ENCODE measurements at places on chromosomes 12 and 14.

GRCh38 chr14:24083462-24083861, 10.6 kb upstream of the PCK2 start:
- DNase-seq, result no peak

- DNase-seq, result no peak
These were observed 127.4 kb downstream of the CRADD start for GRCh38 chr12:93804392-93805179.

DNA sequence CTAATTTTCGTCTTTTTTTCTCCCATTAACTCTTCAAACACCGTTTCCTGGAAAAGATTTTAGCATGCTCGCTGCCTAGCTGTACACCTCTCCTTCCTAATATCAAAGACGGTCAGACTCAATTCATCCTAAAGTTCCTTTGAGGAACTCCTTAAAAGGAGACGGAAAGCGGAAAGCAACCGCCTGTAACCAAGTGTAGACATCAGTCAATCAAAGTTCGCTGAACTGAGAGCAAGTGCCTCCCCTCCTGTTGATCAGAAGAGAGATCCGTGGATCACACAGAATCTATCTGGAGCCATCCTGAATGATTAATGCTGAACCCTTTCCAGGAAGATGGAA, 412 bp upstream of the TEP1 start:
- DNase-seq, result no peak

GRCh38 chr12:102299731-102300130, 102.1 kb upstream of the PMCH start:
- DNase-seq, result no peak

- no peak for DNase-seq
These were observed 140.4 kb upstream of the NRXN3 start for GRCh38 chr14:78029601-78030372.

DNA sequence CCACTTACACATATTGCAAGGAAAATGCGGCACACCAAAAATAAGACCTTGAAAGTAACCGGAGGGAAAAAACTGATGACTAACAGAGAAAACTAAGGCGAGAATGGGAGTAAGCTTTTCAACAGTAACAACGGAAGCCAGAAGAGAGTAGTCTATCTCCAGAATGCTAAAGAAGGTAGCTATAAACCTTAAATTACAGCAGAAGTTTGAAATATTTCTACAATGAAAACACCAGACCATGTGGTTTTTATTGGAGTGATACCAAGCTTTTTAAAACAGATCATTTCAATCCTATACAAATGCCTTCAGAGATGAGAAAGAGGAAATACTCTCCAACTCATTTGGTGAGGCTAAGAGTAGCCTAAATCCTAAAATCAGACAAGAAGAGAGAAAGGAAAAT, 209.5 kb downstream of the ANO6 start:
- DNase-seq, result no peak

- no peak for DNase-seq
These were observed 30.1 kb upstream of the TSPAN11 start for GRCh38 chr12:30896461-30896860.

GRCh38 chr14:103628221-103628683, 759 bp upstream of the KLC1 start:
- DNase-seq, result no peak

DNA sequence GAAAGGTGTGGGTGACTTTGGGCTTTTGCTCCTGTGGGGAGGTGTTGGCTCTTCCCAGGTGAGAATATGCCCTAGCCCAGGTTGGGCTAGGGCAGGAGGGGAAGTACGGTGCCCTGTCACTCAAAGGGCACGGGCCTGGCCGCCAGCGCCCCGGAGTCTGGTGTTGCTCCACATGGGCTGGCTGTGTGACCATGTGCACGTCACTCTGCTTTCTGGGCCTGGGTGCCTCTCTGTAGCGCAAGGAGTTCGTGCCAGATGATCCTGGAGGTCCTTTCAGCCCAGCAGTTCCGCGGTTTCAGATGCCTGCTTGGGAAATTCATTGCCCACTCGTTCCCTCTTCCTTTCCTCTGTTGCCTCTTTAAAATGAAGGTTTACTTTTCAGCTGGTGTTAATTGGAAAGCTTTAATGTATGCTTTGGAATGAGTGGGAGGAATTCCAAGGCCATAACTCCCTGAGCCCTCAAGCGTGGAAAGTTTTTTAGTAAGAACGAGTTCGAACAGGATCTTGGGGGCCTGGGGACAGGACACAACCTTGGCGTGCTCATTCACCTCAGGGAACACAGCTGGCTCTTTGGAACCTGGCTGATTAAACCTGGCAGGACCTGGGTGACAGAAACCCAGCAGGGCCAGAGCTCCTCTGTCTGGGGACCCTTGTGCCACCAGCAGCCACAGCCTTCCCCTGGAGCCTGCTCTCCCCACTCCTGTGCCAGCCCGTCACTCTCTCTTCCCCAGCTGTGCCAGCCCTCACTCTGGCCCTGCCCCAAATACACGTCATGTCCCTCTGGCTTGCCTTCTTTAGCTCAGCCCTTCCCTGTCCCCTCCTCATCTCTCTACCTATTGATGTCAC, 42.8 kb downstream of the TSPAN9 start:
- no peak for DNase-seq

DNA sequence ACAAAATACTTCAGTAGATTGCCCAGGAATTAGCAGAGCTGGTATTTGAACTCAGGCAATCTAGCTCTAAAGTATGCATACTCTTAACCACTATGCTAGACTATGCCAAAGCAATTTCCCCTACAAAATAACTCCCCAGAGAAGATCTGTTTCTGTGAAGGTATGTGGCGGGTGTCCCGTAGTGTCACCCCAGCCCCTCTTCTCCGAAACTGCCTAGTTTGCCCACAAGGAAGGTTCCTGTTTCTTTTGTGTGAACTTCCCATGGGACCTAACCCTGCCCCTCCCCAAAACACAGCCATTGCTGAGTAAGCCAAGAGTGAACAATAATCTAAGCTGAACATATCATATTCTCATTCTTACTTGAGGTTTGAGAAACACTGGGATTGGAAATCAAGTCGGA, 15.5 kb upstream of the RAP1B start:
- DNase-seq, result no peak

GRCh38 chr12:24233519-24234246, 284.2 kb upstream of the SOX5 start:
- no peak for DNase-seq

DNA sequence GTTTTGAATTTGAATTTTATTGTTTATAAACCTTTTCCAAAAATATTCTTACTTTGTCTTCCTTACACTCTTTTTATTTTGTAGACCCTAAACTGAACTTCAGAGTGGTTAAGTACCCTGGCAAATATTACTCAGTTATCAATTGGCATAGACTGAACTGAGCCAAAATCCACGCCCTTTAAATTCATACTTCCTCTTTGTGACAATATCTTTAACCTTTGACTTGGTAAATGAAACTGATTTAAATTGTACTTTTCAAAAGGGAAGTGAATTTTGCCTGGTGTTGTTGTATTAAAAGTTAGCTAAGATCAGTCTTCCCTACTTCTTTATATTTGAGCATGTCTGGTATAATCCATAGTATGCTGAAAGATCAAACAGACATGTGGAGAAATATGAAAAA, 184.3 kb upstream of the USP15 start:
- DNase-seq, result no peak
